ENCODE measurements at places on chromosomes 2 and 18. TPM values are rescaled to one million over a fixed set of nuclear protein-coding genes. Genes with fewer than 3 reads are reported as not detected.

The AP1S3 gene
- 10.0 TPM for total RNA-seq

The HES6 gene
- 3.0 TPM for total RNA-seq

The ABCA12 gene
- total RNA-seq: 0.58 TPM

The SULT6B1 gene
- not detected for total RNA-seq

The CYS1 gene
- total RNA-seq: 7.2 TPM

Measured in urinary bladder (tissue), 4 donors.